ENCODE measurements at places on chromosomes 7 and 10.
A peak's percentile ranks its signal among the peaks of the same experiment; 100 is the strongest.

GRCh38 chr7:50783303-50783702, 607 bp upstream of the GRB10 start:
- DNase-seq: no peak

GRCh38 chr10:71771821-71772617, 1.3 kb downstream of the VSIR start:
- DNase-seq: peak; percentile 33

DNA sequence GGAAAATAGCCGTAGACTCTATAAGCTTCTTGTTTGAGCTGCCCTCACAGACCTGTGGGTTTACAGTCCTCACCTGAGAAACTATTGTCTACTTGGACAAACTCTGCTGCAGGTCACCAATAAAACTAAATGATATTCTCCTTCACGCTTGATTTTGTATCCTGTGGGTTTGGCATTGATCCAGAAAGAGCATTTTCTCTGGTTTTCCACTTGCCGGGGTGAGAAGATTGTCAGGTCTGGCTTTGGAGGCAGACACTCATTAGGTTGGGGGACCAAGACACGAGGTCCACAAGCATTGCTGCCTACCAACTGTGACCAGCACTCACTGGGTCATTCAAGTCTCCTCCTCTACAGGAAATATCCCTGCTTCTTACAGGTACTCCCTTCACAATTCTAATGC, 68.5 kb downstream of the CDC14C start:
- no peak for DNase-seq

GRCh38 chr10:110208614-110209453, 1.4 kb downstream of the MXI1 start:
- peak; percentile 55 for DNase-seq

GRCh38 chr10:114053946-114054345, 10.3 kb downstream of the ADRB1 start:
- no peak for DNase-seq

- no peak for DNase-seq
Measured at GRCh38 chr10:97529685-97530465, 31.2 kb downstream of the UBTD1 start.

- DNase-seq: no peak
Measured at GRCh38 chr10:43931308-43931930, 282.7 kb upstream of the ZNF32 start.

DNA sequence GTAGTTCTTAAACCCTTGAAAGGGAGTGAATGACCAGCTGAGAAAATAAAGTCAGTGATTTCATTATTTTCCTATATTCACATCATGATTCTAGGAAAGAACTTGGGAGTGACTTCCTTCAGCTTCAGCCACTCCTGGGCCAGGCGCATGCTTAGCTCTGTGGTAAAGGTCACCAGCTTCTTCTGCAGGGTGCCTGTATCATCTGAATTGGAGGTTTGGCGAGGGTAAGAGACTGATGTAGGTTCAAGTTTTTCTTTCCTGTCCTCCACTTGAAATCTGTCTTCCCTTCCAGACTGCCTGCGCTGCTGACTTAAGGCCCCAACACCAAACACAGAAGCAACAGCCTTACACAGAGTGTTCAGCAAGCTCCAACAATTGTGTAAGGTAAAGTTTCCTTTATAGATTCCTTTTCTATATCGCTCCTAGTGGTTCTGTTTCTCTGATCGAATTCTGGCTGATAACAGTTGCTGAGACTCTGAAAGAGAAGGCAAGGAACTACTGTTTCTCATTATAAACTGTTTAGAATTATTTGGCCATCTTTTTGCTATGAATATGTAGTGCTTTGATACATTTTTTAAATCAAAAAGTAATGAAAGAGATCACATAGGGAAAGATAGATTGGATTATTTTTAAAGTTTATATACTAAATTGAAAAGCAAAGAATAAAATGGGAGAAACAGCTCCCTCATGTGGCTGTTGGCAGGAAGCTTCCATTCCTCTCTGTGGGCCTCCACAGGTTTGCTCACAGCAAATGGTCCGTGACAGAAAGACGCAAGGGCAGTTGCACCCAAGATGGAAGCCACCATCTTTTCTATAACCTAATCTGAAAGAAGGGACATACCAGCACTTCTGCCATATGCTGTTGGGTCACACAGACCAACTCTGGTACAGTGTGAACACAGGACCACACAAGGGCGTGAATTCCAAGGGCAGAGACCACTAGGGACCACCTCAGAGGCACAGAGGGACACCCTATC, 14.0 kb downstream of the GATAD1 start:
- no peak for DNase-seq

DNA sequence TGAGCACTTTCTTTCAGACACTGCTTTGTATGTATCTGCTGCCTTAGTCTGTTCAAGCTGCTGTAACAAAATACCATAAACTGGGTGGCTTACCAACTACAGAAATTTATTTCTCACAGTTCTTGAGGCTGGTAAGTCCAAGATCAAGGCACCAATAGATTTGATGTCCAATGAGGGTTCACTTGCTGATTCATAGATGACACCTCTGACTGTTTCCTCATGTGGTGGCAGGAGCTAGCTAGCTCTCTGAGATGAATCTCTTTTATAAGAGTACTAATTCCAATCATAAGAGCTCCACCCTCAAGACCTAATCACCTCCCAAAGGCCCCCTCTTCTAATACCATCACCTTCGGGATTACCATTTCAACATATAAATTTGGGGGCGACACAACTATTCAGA, 76.6 kb upstream of the ADO start:
- DNase-seq: no peak

DNA sequence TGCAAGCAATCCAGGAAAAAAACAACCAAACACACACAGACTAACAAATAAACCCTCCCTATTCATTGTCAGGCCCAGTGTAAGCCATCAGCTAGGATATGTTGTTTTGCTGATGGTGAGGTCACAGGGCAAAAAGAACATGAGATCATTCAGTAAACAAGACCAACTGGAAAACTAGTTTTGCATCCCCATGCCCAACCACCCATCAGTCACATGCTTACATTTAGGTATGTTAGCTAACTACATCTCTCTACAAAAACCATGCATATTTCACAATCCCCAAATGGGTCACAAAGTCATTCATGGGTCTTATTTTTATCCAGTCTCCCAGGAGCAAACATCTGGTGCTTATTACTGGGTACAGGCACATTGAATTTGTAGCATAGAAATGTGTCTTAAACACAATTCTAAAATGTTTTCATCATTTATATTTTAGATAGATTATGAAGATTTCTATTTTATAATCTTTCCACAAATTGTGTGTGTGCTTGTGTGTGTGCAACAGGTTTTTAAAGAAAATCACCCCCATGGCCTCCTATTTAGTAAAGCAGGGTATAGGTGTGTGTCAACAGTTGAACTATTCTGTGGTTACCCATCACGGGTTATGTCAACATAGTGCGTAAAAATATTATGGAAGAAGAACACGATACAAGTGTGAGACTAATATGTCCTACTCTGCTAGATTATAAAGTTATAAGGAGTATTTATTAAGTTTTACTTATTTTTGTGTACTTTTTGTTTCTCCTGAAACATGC, 103.8 kb upstream of the AKR1E2 start:
- DNase-seq: no peak

DNA sequence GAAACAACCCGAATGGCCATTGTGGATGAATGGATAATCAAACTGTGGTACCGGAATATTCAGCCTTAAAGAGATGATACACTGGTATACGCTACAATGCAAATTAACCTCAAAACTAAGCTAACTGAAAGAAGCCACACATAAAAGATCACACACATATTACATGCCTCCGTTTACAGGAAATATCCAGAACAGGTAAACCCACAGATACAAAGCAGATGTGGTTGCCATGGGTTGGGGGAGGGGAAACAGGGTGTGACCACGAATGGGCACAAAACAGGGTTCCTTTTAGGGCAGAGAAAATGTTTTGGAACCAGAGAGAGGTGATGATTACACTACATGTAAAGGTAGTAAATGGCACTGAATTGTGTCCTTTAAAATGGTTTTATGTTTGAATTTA, 16.6 kb downstream of the ESYT2 start:
- DNase-seq: no peak

DNA sequence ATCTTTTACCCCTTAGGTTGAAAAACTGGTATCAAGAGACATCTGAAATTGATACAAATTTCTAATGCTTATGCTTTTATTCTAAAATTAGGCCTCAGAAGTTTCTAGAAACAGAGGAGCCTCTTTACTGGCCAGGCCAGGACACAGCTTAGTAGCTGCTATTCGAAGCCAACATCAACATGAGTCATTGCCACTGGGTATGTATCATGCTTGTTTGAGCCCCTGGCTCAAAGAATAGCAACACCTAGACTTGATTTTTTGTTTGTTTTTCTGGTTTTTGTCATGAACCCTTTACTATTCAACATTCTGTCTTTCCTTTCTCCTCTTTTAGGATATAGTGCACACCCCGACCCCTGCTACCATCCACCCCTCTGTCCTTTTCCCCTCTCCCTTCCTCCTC, 90.9 kb upstream of the STK17A start:
- no peak for DNase-seq

DNA sequence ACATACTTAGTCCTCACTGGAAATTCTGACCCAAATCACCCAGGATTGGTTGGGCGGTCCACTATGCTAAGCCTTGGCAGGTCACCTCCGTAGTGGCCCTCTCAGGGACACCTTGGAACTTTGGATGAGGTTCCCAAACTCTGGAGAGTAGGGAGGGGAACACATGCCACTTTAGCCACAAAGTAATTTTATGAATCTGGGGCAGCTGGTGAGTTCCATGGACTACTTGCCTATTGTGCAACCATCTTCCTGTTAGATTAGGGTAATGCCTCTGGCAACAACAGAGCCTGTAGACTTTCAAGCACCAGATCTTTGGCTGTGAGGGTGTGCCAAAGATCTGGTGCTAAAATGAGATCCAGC, 77.7 kb downstream of the ITGB8 start:
- DNase-seq: no peak

- no peak for DNase-seq
Measured at GRCh38 chr10:99430116-99430450, 341 bp downstream of the GOT1 start.

DNA sequence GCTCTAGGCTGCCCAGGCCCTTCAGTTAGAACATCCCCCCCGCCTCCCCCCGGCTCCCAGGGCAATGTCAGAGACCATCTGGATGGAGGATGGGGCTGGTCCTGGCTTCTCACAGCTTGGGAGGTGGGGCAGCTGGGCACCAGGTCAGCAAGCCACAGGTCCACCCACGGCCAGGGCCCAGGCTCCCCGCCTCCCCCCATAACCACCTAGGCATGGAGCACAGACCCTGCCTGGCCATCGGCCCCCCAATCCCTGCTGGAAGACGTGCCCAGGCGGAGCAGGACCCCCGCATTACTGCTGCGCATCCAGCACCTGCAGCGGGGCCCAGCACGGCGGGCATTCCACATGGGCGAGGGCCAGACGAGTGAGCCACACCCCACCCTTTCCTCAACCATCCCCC, 169.6 kb downstream of the ELFN1 start:
- no peak for DNase-seq

DNA sequence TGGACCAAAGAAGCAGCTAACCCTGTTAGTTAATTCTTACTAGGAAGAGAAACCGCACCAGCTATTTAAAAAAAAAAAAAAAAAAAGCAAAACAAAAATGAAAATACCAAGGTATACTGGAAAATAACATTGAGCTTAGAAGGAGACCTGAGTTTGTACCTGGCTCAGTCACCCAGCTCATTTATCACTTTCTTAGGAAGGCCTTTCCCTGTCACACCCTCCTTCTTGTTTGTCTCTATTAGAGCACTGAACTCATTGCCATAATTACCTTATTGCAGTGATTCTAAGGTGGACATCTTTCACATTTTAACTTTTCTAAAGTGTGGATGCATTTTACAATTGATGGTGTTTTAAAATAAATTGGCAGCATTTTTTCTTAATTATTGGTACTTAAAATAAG, 24.1 kb downstream of the UBE2D1 start:
- DNase-seq: no peak

Data from bone marrow (tissue), 2 donors.